ENCODE measurements at places on chromosomes 5 and 9. TPM values are rescaled to one million over a fixed set of nuclear protein-coding genes. Genes with fewer than 3 reads are reported as not detected.

PPP3R2 gene
- total RNA-seq: not detected

DNA sequence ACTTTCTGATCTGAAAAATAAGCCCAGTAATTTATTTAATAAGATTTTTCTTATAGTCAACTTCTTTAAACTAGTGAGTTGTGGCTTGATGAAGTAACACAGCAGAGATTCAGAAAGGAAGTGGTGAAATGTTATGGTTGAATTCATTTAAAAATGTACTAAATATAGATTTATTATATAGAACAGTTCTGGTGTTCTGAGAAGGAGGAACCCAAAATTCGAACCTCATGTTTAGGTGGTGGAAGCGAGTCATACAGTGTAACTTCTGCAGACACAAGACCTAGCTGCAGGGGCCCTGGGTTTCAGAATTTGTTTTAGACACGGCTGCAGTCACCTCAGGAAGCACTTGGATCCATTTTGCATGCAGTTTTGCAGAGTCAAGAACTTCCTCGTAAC lies 188.2 kb downstream of the TRIO start:
- DNase-seq: no peak

DNA sequence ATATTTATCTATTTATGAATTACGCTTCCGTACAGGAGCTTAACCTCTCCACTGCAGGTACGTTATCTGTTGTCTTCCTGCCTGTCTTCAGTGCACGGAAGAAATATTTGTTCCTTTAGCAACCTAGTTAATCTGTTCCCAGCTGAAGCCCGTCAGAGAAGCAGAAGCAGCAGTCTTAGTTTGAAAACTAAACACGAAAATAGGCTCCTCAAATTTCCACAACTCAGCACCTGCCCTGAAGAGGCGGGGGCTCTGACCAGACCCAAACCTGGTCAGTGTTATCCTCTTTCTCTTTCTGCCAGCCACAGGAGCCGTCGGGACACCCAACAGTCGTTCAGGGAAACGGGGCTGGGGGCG lies 462 bp downstream of the NUDCD2 start:
- peak; percentile 10 for DNase-seq

DNA sequence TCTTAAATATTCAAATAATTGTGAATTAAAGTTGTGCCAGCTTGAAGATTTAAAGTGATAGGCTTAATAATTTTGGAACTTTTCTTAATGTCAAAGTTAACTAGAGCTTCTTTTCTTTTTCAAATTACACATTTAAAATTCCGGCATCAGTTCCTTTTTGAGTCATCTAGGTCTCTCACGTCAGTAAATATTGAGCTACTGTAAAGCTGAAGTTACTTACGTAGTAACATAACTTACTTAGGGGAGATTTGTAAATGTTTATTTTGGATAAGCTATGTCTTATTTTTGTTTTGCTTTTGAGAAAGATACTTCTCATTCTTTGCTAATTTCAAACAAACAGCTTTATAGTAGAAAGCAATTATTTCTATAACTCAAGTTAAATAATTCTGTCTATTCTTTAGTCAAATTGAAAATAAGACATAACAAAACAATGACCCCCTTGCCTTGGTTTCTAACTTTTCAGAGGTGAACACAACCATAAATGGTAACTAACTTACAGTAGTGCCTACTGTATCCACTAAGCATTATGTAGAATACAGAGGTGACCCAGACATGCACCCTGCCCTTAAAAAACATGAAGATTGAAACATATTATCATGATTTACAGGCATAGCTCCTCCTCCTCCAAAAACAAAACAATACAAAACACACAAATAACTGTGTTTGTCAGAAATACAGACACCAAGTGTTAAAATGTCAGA lies 29.8 kb downstream of the CD274 start:
- no peak for DNase-seq

PAPPA gene
- 0.05 TPM for total RNA-seq

ADAMTS19 gene
- total RNA-seq: not detected

GRCh38 chr5:122789461-122790171 lies 14.7 kb downstream of the SNX2 start:
- no peak for DNase-seq

- peak; percentile 14 for DNase-seq
Measured at GRCh38 chr5:137086342-137086741, 412.8 kb downstream of the SPOCK1 start.

DNA sequence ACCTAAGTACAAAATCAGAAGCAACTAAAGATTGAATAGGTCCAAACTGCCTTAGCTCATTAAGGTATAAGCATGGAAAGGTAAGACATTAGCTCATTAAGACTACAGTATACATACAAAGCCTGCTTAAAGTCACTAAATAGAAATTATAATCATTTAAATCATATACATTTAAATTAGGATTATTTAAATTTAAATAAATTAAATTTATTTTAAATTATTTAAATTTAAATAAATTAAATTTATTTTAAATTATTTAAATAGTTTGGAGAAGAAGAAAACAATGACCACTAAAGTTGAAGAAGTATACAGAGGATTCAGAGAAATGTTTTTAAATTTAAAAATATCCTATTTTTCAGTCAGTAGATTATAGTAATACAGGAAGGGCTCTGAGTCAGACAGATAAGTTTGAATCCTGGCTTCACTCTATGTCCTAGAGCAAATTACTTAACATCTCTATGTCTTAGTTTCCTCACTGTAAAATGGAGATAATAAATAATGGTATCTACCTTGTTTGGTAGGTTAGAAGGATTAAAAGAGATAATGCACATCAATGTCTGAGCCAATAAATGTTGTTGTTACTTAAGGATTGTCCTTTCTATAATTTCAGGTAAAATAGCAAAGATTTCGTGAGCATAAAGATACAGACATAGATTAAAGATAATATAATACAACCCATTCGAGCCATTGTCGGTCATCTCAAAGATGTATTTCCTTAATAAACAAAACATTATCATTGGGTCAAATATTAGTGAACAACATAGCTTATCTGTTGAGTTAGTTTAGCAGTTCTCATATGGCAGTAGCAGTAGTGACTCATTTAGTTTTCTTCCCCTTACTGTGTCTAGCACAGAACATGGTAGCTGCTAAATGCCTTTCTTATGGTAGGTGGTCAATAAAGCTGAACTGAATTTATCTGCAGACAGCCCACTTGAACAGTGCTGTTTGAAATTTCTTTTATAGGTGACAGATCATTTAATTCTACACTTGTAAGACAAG lies 100.6 kb downstream of the KIAA0825 start:
- no peak for DNase-seq

DNA sequence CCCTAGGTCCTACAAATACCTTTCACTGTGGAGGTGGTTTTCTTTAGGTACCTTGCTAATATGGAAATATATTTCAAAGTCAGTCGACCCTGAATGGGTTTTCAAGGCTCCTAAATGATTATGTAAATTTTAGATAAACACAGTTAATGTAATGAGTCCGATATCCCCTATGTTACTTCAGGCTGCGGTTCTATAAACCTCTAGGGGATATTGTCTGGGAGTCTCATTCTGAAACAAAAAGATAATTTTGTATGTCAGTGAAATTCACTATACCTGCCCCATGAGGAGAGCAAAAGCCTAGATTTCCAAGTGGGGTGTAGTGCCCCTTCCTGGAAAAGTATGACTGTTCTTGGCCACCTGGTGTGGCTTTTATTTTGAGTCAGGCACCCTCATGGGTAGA lies 377.3 kb downstream of the ICE1 start:
- DNase-seq: no peak

- no peak for DNase-seq
Measured at GRCh38 chr5:143195491-143195890, 208.0 kb downstream of the NR3C1 start.

GRCh38 chr5:137101544-137101943 lies 397.6 kb downstream of the SPOCK1 start:
- DNase-seq: no peak

DNA sequence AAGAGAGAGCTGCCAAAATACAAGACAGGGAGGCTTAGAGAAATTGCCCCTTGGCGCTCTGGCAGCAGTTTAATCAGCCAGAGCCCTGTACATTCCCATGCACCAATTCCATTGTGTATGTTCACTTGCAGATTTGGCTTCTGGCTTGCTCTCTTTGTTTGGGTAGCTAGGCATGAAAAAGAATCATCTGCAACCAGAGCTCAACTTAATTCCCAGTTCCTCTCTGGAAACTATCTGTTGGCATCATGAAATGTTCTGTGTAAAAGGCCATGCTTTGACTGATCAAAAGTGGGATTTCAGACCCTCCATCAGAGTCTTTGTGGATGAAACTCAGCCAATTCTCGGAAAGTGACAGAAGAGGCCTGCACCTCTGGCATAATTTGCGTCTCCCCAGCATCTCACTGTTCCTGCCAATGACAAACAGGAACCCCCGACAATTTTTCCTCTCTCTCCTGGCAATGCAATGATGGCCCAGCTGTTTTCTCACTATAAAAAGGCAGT lies 53.8 kb upstream of the RAD23B start:
- no peak for DNase-seq

DNA sequence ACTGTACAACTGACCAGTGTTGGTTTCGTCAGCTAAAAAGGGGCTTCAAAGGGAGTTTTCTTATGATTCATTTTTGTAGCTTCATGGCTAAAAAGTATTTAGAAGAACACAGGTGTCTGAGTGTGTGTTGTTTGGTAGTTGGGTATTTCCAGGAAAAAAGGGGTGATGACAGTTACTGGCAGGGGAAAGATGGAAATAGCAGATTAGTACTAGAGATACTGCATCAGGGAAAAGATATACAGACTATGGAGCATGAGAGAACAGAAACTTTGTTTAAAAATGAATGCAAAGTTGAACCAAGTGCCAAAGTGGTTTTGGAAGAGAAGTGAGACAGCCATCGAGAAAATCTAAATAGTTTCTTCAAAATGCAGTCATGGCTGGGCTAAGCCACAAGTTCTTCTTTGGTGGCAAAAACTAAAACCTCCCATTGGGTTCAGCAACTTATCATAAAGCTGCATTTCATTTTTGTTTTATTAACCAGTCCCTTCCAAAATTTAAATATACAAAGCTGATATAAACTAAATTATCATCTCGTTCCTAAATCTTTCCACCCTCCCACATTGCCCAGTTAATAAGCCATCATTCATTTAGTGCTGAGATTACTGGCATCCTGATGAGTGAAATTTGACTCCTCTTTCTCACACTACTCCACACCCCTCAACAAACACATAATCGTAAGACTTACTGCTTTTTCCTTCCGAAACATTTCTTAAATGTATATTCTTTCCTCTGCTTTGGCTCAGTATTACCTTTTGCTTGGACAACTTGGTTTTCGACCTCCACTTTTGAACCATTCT lies 33.5 kb downstream of the ELL2 start:
- DNase-seq: no peak

GRCh38 chr5:55547781-55548180 lies 13.0 kb upstream of the PLPP1 start:
- no peak for DNase-seq

GRCh38 chr5:177447066-177447610 lies 524 bp downstream of the PRR7 start:
- peak; percentile 52 for DNase-seq

GRCh38 chr5:144205141-144205551 lies 34.5 kb downstream of the KCTD16 start:
- no peak for DNase-seq

DNA sequence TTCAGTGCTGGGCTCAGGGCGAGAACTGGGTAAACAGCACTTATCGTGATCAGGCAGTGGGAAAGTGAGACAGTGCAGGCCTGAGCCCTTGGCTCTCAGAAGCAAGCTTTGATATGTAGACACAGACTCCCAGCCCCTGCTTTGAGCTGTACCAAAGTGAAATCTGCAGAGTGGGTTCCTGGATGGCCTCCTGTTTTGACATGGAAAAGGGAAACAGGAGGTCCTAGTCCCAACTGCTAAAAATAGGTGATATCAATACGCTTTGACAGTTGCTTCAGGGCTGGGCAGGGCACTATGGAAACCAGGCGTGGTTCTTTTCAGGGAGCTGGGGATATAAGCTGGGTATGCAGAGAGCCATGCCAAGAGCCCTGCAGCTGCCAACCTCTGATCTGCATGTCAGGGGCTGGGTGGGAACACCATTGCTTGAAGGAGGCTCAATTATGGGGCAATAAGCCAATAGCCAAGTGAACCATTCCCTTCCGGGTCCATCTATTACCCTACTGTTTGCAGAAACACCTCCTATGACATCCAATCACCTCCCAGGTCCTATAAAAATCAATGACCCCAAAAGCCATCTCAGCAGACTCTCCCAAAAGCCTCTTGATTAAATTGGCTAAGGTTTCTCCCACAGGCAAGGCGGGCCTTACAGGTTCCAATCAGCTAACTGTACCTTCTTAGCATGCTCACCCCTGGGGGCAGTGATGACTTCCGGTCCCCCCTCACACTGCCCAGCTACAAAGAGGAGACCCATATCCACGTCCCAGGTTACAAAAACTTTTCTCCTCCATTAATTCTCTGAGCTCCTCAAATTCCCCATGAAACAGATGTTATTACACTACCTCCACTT lies 45.8 kb downstream of the EPB41L4B start:
- no peak for DNase-seq

DNA sequence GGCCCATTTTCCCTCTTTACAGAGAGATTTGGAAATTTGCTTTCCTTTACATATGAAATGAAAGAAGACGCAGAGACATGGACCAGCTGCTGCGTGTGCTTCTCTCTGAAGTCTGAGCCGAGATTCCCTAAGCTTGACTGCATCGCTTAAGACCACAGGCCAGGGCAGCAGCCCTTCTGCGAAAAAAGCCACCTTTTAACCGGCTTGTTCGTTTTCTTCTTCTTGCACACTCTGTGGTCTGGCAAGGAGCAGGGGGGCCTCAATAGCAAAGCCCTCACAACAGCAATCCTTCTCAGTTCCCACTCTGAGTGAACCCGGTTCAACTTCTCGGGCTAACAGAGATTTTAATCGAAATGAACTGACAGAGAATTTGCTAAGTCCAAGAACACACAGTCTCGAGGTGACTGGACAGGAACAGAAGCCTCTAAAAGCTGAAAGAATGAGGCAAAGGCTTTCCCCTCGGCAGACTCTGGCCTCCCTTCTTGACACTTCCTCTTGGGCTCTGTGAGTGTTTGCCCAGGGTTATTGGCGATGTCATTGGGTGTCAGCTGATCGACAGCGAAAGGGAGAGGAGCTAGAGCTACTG lies 512.9 kb upstream of the KLF4 start:
- no peak for DNase-seq

Data from SK-MEL-5 (cell line).